ENCODE measurements at places on chromosomes 6 and 20. TPM values are rescaled to one million over a fixed set of nuclear protein-coding genes. Genes with fewer than 3 reads are reported as not detected.

LINC00237 gene
- not detected for total RNA-seq

THEMIS gene
- not detected for total RNA-seq

TMEM217 gene
- total RNA-seq: 4.0 TPM

CST5 gene
- total RNA-seq: 0.34 TPM

KIZ gene
- 11.4 TPM for total RNA-seq

KIF25 gene
- not detected for total RNA-seq

DUSP15 gene
- 4.5 TPM for total RNA-seq

OSER1 gene
- 36.4 TPM for total RNA-seq

ANKRD66 gene
- not detected for total RNA-seq

ADTRP gene
- total RNA-seq: 1.5 TPM

IRF4 gene
- total RNA-seq: 0.21 TPM

SRSF12 gene
- 8.3 TPM for total RNA-seq

GINM1 gene
- total RNA-seq: 39.1 TPM

POLR1C gene
- 46.8 TPM for total RNA-seq

NUDT3 gene
- total RNA-seq: 31.7 TPM

PCMT1 gene
- total RNA-seq: 110 TPM

CFB gene
- total RNA-seq: 1.9 TPM

TCF15 gene
- 0.07 TPM for total RNA-seq

LTA gene
- not detected for total RNA-seq

UBE2C gene
- total RNA-seq: 31.3 TPM

TCF21 gene
- total RNA-seq: 0.33 TPM

CST9L gene
- total RNA-seq: not detected

EYA4 gene
- total RNA-seq: 0.58 TPM

NDRG3 gene
- 20.2 TPM for total RNA-seq

KCNG1 gene
- total RNA-seq: 50.8 TPM

TMEM200A gene
- total RNA-seq: 17.1 TPM

ENPP3 gene
- not detected for total RNA-seq

SENP6 gene
- 70.4 TPM for total RNA-seq

PREX1 gene
- total RNA-seq: 3.1 TPM

CTCFL gene
- total RNA-seq: 0.41 TPM

PAK5 gene
- 0.17 TPM for total RNA-seq

RBBP8NL gene
- not detected for total RNA-seq

DNAH8 gene
- not detected for total RNA-seq

GNAS-AS1 gene
- 0.07 TPM for total RNA-seq

PHACTR3 gene
- 0.14 TPM for total RNA-seq

NKX2-2 gene
- not detected for total RNA-seq

DEFB132 gene
- total RNA-seq: not detected

ETV7 gene
- 8.4 TPM for total RNA-seq

GJA10 gene
- total RNA-seq: not detected

ARG1 gene
- total RNA-seq: not detected

LY6G5C gene
- not detected for total RNA-seq

BCAS1 gene
- 0.04 TPM for total RNA-seq

ALDH8A1 gene
- 9.3 TPM for total RNA-seq

DPPA5 gene
- total RNA-seq: not detected

SLC22A2 gene
- total RNA-seq: not detected

PGM3 gene
- total RNA-seq: 35.3 TPM

ID4 gene
- total RNA-seq: 16.3 TPM

SYTL3 gene
- total RNA-seq: 3.1 TPM

CD40 gene
- total RNA-seq: 58.3 TPM

TINAG gene
- total RNA-seq: 0.75 TPM

APMAP gene
- total RNA-seq: 98.8 TPM

All from kidney epithelial cell (primary cell).